ENCODE measurements at places on chromosomes 7 and 10.

- no peak for DNase-seq
These were observed 55.8 kb upstream of the LANCL2 start for GRCh38 chr7:55309040-55309991.

GRCh38 chr10:8051109-8051821 lies 3.2 kb upstream of the GATA3 start:
- DNase-seq = no peak

GRCh38 chr10:86668297-86669165 lies at the start of gene LDB3:
Gene LDB3, plus strand, starts transcription at chr10:86668511. Its CDS starts 181 bp downstream, at chr10:86668692.
- peak; percentile 78 for DNase-seq

DNA sequence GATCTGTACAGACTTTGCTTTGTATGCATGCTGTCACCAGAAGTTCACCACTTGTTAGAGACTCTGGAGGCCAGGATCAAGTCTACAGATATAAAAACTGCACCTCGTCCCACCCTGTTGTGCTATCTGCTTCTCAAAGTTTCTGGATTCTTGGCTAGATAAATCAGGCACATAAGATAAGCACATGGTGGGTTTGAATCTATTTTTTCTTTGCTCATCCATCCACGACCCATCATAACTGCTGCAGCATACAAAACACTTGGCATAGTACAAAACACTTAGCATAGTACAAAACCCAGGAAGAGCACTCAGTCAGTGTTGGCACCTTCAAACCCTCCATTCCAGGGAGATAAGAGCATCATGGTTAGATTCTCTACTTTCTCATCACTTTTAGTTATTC lies 42.4 kb upstream of the ANKRD1 start:
- DNase-seq = no peak

- peak; percentile 94 for DNase-seq
These were observed 92.2 kb upstream of the EFCAB10 start for GRCh38 chr7:105673367-105674084.

GRCh38 chr7:191981-192649 lies at the start of gene FAM20C:
Gene FAM20C, plus strand, starts transcription at chr7:192571. Its CDS starts 629 bp downstream, at chr7:193200.
- DNase-seq = peak; percentile 79

DNA sequence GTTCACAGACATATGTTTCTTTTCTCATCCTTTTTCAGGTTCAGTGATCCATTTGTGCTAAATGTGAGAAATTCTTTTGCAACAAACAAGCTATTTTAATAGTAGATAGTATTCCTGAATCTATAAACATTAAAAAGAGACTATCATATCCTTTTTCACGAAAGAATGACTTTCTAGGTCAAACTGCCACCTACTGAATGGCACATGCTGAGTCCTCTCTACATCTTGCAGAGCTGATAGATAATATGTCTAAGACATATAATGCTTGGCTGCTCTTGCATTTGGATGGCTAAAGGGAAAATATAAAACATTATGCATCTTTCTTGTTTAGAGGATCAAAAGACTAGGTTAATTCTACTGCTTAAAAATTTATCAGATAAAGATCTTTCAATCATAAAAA lies 114.1 kb upstream of the SLC26A5 start:
- no peak for DNase-seq

GRCh38 chr7:117383483-117384189 lies 43.7 kb downstream of the ASZ1 start:
- DNase-seq = no peak

DNA sequence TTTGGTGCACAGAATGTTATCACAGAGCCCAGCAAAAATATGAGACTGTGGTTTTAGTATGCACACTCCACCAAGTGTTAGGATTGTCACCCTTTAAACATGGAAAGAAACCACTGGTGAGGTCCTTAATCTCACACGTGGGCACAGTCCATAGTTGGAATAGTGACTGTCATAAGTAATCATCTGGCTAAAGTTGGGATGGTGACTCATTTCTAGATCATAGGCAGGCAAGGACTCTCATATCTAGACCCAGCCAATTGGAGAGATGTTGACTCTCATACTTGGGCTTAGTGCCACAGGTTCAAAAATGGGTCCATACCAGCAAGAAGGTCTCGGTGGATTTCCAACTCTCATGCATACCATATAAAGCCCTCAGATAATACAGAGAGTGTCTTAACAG lies 39.6 kb upstream of the ZNF680 start:
- DNase-seq = no peak

DNA sequence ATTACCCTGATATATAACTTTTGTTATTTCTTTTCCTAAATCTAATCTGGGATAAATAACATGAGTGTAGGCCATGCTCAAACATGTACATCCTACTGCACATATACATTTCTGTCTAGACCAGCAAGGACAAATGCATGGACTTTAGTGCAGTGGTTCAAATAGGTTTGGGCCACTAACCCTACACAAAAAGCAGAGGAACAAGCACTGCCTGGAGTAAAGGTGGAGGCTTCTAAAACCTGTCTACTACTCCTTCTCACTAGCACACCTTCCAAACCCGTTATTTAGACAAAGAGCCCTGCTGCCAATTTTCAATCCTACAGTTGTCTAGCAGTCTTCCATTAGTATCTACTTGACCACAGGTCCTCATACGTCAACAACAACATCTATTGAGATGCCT lies 34.8 kb downstream of the SGCE start:
- no peak for DNase-seq

GRCh38 chr7:67523713-67524112 lies 527.1 kb downstream of the TYW1 start:
- no peak for DNase-seq

- no peak for DNase-seq
These were observed 18.8 kb upstream of the PPP1R9A start for GRCh38 chr7:94888551-94888950.

DNA sequence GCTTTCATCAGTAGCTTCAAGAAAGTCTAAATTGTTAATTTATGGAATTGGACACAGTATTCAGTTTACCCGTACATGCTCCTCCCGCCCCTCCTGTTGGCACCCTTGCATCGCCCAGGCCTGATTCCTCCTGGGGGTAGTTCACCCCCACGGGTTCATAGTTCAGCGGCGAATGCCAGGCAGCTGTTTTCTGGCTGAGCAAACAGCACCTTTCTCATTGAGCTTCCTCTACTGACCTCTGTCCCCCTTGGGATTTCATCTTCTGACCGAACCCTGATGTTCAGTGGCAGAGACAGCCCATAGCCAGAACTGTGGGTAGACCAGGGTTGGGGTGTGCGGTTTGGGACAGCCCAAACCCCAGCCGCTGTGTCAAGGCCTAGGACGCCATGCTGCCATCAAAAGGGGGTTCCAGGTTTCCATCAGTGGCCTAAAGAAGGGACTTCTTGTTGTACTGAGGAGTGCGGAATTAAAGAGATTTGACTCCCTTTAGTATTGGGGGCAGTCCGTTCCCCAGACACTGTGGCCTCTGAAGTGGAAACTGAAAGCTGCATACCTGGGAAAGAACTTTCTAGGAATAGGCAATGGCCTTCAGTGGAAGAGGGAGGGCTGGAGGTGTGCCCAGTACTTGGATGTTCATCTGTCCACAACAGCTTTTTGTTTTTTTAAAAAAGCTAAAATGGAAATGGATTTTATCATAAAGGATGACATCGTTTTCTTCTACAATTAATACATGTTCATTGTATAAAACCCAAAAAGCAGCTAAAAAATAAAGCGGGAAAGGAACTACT lies 19.0 kb downstream of the MDH2 start:
- DNase-seq = no peak

DNA sequence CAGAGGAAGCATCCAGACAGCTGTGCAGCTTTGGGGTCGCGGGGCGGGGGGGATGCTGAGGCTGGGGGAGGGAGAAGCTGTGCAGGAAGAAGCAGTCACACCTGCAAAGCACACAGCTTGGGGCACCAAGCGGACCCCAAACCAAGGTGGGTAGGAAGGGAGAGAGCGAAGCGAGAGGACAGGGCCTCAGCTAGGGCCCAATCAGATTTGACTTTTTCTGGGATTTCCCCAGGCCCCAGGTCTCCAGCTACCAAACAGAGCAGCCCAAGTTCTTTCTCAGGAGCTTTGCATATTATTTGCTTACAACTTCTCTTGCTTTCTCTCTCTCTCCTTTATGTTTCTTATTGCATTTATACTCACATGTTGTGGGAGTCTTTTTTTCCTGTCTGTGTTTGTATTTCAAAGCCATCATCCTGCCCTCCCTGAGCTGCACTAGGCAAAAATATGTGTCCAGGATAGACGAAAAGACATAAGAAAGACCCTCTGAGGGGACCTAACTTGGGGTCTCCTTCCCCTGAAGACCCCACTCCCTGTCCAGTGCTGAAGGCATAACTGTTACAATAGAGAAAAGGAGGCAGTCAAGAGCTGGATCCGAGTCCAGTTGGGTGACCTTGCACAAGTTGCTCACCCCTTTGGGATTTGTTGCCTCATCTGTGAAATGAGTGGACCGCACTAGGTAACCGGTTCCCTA lies 50.6 kb upstream of the SMNDC1 start:
- no peak for DNase-seq

DNA sequence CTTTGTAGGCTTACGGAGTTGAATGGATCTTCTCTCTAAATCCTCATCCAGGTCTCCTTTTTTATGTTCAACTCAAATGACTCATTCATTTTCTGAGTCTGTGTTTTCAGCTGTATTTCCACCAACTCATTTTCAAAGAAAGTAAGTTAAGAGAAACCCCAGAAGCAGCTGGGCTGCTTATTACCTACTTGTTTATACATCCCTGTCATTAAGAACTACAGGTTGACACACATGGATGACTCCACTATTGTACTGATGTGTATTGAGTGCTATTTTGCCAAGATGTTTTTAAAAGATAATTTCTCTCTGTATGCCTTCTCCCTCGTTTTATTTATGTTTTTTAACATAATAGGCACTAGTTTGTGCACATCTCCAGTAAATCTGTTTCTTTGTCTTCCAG lies 41.9 kb downstream of the DGKI start:
- DNase-seq = peak; percentile 87

- DNase-seq = no peak
These were observed 357.2 kb downstream of the LRMDA start for GRCh38 chr10:75788394-75789205.

DNA sequence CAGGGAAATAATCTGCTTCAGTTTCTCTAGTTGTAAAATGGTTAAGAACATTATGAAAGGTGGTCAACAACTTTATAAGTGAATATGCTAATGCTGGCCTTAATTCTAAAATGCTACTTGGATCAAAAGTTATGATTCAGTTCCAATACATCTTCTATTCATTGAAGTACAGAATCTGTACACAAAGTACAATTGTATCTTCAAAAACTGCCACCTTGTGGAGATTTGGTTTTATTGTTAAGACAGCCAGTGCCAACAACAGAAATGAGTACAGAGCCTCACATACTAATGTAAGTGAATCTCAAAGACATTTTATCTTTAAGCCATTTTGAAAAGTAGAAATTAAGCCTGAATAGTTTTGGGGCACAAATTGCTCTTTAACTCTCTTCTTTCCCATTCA lies 194.0 kb downstream of the CFTR start:
- peak; percentile 1 for DNase-seq

DNA sequence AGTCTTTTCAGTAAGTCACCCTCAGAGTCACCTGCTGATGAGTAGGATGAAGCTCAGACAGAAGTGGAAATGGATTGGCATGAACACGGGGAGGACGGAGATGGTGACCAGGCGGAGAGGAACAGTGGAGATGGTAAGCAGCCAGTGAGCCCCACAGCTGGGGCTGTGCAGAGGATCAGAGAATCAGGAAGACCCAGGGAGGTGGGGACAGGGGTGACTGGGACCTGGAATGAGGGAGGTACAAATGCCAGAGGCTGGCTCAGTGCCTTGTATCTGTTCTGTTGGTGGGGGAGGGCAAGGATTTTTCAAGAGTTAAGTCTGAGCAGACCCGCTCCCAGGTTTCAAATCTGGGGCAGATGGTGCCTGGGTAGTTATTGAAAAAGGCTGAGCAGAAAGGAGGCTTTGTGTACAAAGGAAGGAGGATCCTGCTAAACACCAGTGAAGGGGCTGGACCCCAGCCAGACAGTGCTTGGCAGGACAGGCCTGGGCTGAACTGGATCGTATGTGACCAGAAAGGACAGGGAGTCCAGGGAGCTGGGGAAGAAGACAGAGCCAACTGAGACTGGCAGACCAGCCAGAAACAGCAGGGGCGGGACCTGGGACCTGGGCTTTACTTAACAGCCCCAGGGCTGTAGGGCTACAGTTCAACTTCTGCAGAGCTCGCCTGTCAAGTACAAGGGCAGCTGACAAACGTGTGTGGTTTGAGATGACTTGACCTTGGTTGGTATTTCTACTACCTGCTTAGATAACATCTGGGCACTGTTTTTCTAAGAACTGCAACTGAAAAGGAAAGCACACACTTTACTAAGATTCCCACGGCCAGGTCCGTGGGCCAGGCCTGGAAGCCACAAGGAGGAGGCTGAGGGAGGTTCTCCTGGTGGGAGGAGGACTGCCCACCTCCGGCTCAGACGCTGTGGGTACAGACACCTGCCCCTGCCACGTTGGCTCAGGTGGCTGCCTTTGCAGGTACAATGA lies 13.2 kb upstream of the FRMPD2 start:
- DNase-seq = no peak

GRCh38 chr7:105136221-105136620 lies 122.2 kb downstream of the KMT2E start:
- no peak for DNase-seq

- no peak for DNase-seq
These were observed 22.7 kb upstream of the IKZF1 start for GRCh38 chr7:50281680-50282445.

- no peak for DNase-seq
These were observed 117.9 kb downstream of the JCAD start for GRCh38 chr10:29941476-29941875.

- no peak for DNase-seq
These were observed 488 bp upstream of the CHCHD3 start for GRCh38 chr7:133082390-133082766.

DNA sequence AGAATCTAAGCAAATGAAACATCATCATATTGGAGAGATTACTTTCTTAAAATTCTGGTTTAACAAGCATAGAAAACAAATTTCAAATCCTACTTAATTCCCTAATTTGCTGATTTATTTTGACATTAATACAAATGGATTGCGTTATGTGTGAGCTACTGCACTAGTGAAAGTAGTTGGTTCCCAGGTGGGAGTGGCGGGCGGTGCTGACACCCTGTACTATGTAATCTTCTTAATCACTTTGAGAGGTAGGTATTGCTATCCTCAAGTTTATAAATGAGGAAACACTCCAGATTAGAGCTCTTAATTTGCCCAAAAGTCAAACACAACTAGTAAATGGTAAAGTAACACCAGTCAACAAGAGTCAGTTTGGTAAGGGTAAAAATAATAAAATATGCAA lies 131.1 kb downstream of the ELAPOR2 start:
- no peak for DNase-seq

DNA sequence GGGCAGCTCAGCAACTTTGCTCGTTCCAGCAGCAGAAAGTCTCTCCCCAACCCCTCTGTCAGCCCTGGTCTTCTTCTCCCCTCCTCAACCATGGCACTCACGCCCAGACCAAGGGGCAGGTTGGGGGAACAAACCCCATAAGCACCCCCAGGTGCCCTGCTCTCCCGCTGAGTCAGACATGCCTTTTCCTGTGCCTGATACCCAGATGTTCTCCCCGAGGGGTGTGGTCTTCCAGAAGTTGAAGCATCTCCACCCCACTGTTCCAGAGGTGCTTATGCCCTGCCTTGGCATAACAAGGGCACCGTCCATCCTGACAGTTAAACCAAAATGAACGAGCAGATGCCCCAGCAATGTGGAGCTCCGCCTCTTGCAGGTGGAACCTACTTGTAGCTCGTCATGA lies 67.1 kb downstream of the C10orf143 start:
- DNase-seq = no peak
